Stimulated activated CD4-positive, alpha-beta T cell treated with anti-CD3 and anti-CD28 coated beads, Interleukin-12 subunit alpha, Interleukin-12 subunit beta, amount 100 ng/mL, for 4 hours (primary cell): ENCODE measurements at places on chromosomes 2 and 18.

- DNase-seq, result no peak
Observed at GRCh38 chr2:220936641-220937197, 635.4 kb downstream of the EPHA4 start.

GRCh38 chr2:239152239-239152915, 248.4 kb downstream of the HDAC4 start:
- DNase-seq, result no peak

DNA sequence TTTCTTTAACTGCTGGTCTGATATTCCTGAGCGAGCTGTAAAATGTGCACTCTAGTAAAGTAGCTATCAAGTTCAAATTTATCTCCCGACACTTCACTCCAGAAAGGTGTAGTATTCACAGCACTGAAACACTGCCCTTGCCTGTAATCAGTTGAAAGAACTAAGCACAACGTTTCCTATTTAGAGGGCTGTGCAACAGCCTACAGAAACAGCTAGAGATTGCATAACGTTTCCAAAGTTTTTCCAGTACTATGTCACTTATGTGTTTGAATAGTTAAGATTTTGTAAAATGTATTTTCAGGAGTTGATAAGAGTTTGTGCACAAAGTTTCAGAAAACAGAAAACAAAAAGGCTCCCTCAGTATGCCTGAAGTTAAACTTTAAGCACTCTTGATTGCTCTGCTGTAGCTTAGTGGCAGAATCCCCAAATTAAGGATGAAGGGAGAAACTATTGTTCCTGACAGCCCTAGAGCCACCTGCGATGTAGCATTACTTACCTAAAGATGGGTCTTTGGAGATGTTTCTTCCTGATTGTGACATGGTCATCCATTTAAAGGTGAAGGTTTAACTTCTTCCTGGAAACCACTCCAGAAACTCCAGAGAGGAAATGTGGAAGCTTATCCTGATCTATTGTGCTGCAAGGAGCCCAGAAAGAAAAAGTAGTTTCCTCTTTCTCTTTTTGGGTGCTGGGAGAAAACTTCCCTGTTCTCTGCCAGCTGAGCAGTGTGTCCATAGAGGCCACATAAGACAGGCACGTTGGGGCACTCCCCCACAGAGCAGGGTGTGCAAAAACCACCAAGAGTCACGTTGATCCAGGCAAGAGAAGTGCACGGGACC, 536 bp downstream of the PDE1A start:
- DNase-seq, result no peak

GRCh38 chr2:113770929-113771328, 14.5 kb upstream of the SLC35F5 start:
- no peak for DNase-seq

- DNase-seq, result no peak
Observed at GRCh38 chr18:457521-458412, 42.7 kb downstream of the COLEC12 start.

DNA sequence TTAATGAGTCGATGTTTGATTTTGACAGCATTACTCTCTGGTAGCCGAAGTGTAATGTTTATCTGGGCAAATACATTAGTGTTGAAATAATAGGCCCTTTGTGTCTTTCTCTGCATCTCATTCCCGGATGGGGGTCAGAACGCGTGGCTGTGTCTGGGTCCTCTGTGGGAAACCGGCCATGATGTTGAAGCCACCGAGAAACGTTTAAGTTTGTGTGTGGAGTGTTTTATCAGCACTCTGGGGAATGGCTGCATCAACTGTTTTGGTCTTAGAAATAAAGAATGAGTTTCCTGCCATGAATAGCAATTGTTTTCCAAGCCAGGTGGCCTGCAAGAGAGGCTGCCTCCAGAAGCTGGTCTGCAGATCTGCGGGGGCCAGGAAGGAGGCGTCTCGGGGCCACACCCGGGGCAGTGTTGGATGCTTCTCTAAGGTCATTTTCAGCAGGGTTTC, 69.7 kb downstream of the RNF144A start:
- DNase-seq, result no peak

DNA sequence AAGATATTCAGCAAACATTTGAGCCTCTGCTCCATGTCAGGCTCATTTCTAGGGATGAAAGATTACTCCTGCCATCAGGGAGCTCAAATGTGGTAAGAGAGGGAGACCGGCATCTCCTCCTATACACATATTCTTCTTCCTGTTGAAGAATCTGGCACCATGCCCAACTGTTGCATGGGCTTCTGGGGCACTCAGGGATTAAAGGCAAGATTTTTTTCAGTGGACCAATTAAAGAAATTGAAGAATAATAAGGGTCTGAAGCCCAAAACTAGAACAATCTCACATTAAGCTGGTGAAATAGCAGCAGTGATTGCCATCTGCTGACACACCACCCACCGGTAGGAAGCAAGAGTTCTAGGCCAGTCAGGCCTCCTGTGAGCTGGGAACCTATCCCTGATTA, 145.4 kb upstream of the LYPD6 start:
- no peak for DNase-seq

GRCh38 chr2:5694306-5694705, 2.1 kb downstream of the SOX11 start:
- no peak for DNase-seq

DNA sequence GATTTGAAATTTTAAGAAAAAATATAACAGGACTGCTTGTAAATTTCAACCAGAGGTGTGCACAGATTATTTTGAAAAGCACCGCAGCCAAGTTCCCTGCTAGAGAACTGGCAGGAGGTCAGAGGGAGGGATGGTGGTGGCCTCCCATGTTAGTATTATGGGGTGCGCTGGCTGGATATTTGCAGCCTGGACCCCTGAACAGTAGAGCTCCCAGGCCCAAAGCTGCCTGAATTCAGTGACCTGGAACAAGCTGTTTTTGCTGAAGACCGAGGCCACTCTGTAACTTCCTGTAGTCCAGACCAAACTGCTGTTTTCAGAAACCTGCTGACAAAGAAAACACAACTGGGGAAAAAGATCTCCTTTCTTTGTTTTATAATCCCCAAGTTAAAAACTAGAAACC, 314.3 kb downstream of the TNS1 start:
- DNase-seq, result no peak

DNA sequence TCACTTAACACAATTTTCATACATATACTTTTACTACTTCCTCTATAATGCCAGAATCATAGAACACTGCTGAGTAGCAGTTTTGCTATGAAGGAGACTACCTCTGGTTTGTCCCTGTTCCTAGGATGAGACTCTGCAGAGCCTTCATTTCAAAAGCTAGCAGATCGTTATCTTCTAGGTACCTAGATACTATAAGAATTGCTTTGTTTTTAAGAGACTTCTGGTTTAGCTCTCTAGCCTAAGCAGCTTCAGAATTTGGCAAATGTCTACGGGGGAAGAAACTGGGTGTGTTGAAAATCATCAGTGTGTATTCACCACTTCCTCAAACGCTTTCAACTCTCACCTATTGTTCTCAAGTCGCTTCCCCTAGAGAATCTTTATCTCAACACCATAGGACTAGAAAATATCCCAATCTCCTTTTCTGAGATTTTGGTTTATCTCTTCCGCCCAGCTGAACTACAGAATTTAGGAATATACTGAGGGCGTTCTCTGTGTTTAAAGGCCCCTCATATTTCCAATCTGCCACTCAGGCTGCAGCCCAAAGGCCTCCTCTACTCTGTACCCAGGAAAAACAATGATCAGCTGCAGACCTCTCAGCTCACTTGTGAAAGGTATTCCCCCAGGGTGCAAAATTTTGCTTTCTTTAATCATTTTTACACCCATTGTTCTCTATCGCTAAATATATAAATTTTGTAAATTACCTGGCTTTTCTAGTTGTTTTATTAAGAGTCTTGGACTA, 28.7 kb downstream of the SMAD2 start:
- DNase-seq, result no peak
